ENCODE measurements at places on chromosomes 4 and X. TPM values are rescaled to one million over a fixed set of nuclear protein-coding genes. Genes with fewer than 3 reads are reported as not detected.

NPY5R gene
- total RNA-seq, result not detected

LDB2 gene
- total RNA-seq, result not detected

HNRNPD gene
- total RNA-seq, result 245 TPM

HMX1 gene
- total RNA-seq, result not detected

SYTL5 gene
- total RNA-seq, result not detected

SPINK2 gene
- total RNA-seq, result 2.6 TPM

MOB1B gene
- 9.7 TPM for total RNA-seq

PLP2 gene
- total RNA-seq, result 96.4 TPM

ZNF518B gene
- 35.5 TPM for total RNA-seq

CLIC2 gene
- not detected for total RNA-seq

SLC2A9 gene
- 1.8 TPM for total RNA-seq

CT45A3 gene
- total RNA-seq, result not detected

SMIM31 gene
- total RNA-seq, result not detected

VCX gene
- not detected for total RNA-seq

XAGE2 gene
- total RNA-seq, result not detected
